RCC 7860 (cell line): ENCODE measurements at places on chromosomes 2 and 18.

GRCh38 chr2:232348936-232349335, 29.6 kb upstream of the ALPP start:
- no peak for DNase-seq

GRCh38 chr2:7031547-7032245, 114.5 kb downstream of the RNF144A start:
- no peak for DNase-seq

DNA sequence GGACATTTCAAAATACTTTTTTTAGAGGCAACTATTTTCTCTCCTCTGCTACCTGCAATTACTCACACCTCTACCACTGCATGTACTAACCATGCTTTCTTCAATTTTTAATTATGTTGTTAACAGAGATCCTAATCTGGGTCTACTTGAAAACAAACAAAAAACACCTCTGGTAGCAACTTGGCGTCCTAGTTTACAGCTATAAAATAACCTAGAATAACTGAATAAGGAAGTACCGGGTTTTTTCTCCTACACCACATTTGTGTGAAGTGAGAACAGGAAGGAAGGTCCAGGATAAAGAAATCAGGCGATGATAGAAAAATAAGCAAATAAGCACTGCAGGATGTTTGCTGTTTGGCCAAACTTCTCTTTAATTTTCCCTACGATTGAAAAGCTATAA, 633.5 kb downstream of the LRP1B start:
- no peak for DNase-seq

- no peak for DNase-seq
These were observed 308.4 kb downstream of the XIRP2 start for GRCh38 chr2:167196461-167197252.

DNA sequence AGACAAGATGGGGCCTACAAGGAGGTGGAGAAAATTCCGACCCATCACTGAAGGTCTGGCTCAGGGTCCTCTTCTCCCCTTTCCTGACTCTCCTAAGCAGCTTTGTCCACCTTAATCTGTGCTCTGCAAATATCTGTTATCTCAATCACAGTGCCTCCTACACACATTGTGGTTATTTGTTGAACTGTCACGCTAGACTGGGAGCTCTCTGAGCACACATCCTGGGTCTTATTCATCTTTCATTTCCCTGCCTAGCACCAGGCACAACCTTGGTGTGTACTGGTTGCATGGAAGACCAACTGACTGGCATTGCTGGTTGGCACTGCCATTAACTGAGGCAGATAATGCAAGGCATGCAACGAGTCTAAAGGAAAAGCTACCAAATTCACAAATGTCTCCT, 122.9 kb upstream of the ST6GAL2 start:
- DNase-seq, result no peak

DNA sequence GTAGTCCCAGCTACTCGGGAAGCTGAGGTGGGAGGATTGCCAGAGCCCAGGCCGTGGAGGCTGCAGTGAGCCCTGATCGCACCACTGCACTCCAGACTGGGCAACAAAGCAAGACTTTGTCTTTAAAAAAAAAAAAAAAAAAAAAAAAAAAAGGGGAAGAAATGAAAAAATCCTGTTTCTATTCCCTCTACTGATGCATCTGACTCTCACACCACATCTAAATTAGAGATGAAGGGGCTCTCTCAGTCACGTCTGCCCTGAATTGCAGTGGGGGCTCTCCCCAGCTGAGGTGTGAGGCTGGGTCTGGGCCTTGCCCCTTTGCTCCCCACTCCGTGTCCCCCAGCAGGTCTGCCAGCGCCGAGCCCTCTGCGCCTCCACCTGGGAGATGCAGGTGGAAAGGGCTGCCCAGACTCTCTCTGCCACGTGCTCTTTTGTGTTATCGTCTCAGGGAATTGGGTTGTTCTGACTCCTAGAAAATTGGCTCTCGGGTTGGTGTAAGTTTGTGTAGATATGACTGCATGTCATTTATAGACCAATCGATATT, 30.2 kb downstream of the TRAPPC12 start:
- DNase-seq, result no peak

- DNase-seq, result no peak
These were observed 27.5 kb downstream of the RNF103 start for GRCh38 chr2:86596118-86596517.

DNA sequence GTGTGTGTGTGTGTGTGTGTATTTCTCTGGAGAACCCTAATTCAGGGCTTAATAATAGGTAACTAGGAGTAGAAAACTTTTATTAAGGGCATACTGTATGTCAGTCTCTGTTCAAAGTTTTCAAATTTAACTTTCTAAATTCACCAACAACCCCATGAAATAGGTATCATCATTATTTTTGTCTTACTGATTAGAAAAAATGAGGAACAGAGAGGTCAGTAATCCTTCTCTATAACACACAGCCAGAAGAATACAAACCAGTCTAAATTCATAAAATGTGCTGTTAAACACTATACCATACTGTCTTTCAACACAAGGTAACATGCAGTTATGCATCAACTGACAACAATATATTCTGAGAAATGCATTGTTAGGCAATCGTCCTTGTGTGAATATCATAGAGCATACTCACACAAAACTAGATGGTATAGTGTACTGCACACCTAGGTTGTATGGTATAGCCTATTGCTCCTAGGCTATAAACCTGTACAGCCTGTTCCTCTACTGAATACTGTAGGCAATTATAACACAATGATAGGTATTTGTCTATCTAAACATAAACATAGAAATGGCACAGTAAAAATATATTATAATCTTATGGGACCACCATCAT, 143.1 kb downstream of the PTH2R start:
- DNase-seq, result no peak

GRCh38 chr2:96184989-96185388, 23.6 kb downstream of the STARD7 start:
- no peak for DNase-seq

DNA sequence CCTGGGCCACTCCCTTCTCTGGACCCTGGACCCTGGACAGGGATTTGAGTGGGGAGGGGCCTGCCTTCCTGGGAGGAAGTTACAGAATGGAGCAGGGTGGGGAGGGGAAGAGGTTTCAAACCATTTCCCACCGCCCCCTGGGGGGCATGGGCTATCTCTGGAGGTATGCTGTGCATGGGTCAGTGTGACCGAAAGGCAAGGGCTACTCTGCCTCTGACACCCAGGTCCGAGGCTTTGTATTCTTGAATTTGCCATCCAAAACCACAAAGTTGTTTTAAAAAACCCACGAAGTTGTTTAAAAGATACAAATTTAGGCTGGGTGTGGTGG, 46.9 kb downstream of the GORASP2 start:
- DNase-seq, result no peak
